ENCODE measurements at places on chromosomes 12 and 14. TPM values are rescaled to one million over a fixed set of nuclear protein-coding genes. Genes with fewer than 3 reads are reported as not detected.

GPR84 gene
- total RNA-seq = not detected

HSPB8 gene
- 11.4 TPM for total RNA-seq

MSI1 gene
- not detected for total RNA-seq

DNA sequence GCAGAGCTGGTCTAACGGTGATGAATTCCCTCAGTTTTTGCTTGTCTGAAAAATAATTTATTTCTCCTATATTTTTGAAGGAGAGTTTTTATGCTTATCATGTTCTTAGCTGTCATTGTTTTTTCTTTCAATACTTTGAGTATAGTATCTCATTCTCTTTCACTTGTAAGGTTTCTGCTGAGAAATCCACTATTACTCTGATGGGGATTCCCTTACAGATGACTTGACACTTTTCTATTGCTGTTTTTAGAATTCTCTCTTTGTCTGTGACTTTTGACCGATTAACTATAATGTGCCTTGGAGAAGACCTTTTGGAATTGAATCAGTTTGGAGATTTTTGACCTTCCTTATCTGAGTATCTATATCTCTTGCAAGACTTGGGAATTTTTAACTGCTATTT is 139.6 kb downstream of the PRKD1 start:
- no peaks in the 10 kb centered on the region for H3K27me3 ChIP-seq
- no peak for DNase-seq
- H3K4me1 ChIP-seq = no peaks in the 10 kb centered on the region
- no peaks in the 10 kb centered on the region for H3K36me3 ChIP-seq
- H3K27ac ChIP-seq = no peak overlapping the region

GRCh38 chr12:105109465-105110212 is 2.1 kb downstream of the WASHC4 start:
- H3K27ac ChIP-seq = no peak overlapping the region
- H3K4me1 ChIP-seq = peaks cover 24% of the 10 kb centered on the region
- peaks cover 17% of the 10 kb centered on the region for H3K36me3 ChIP-seq
- peak overlapping the region; percentile 72 for H3K4me3 ChIP-seq
- peak; percentile 21 for DNase-seq

- peaks cover 94% of the 10 kb centered on the region for H3K36me3 ChIP-seq
- peaks cover 12% of the 10 kb centered on the region for H3K4me1 ChIP-seq
- H3K27ac ChIP-seq = peak overlapping the region; percentile 51
- peak; percentile 67 for DNase-seq
- no peak overlapping the region for H3K4me3 ChIP-seq
- no peaks in the 10 kb centered on the region for H3K27me3 ChIP-seq
Observed at GRCh38 chr12:108525681-108526080, 10.6 kb downstream of the FICD start.

- H3K36me3 ChIP-seq = no peaks in the 10 kb centered on the region
- no peak overlapping the region for H3K4me3 ChIP-seq
- H3K4me1 ChIP-seq = peaks cover 5% of the 10 kb centered on the region
- no peaks in the 10 kb centered on the region for H3K27me3 ChIP-seq
- no peak overlapping the region for H3K27ac ChIP-seq
Observed at GRCh38 chr12:95529693-95530225, 21.5 kb downstream of the USP44 start.

- no peaks in the 10 kb centered on the region for H3K36me3 ChIP-seq
- no peak overlapping the region for H3K4me3 ChIP-seq
- no peak overlapping the region for H3K27ac ChIP-seq
- H3K4me1 ChIP-seq = no peaks in the 10 kb centered on the region
- H3K27me3 ChIP-seq = no peaks in the 10 kb centered on the region
Observed at GRCh38 chr12:118494776-118495175, 118.4 kb downstream of the SUDS3 start.

GRCh38 chr12:53817021-53817389 is 65.2 kb upstream of the CISTR start:
- no peaks in the 10 kb centered on the region for H3K36me3 ChIP-seq
- H3K4me1 ChIP-seq = peaks cover 12% of the 10 kb centered on the region
- H3K27ac ChIP-seq = no peak overlapping the region
- DNase-seq = no peak
- H3K27me3 ChIP-seq = no peaks in the 10 kb centered on the region
- no peak overlapping the region for H3K4me3 ChIP-seq
